ENCODE measurements at places on chromosomes 13 and 19.

GRCh38 chr13:49995625-49996101, 1.2 kb upstream of the TRIM13 start:
- no peak for DNase-seq

- no peak for DNase-seq
Measured at GRCh38 chr13:73366241-73366640, 307.4 kb downstream of the KLF5 start.

DNA sequence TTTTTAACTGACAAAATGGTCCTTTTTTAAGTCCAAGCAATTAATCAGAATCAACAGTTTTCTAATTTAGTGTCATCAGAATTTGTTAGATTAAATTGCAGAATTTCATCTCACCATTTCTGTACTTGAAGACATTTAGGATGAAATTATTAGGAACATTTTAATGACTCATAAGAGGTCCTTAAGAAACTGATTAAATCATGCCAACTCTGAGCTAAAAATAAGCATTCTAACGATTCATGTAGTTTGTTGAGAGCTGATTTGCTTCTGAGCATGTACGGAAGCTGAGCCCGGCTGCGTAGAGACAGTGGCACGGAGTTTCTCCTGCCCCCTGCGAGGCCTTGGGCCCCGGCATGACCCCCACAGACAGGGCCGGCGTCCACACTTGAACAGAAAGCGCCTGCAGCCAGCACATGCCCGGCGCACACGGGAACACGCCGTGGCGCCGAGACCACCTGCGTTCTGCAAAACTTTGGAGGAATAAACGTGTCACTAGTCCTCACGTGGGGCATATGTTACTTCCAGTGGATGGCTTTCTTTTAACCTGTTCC, 89.7 kb upstream of the MCF2L start:
- DNase-seq = peak; percentile 16

- DNase-seq = no peak
Measured at GRCh38 chr13:28338006-28338574, 156.8 kb downstream of the FLT1 start.

DNA sequence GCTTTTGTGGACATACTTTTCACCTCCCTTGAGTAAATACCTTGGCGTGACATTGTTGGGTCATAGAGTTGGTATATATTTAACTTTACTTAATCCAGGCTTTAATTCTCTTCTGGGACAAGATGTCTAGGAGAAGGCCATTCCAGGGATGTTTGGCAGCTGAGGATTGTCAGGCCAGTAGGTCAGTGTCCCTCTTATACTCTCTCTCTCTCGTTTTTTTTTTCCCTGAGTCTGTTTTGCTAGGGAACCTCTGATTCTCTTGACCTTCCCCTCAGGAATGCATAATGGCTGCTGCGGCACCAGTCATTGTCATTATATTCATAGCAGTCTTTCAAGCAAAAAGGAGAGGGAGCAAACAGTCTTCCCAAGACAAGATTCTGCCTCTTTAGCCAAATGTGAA, 48.8 kb downstream of the BICRA start:
- DNase-seq = no peak

All from AG04449 (cell line).